GM04504 (cell line): ENCODE measurements at places on chromosomes 3 and 15.

GRCh38 chr3:159273608-159274007 lies 471.8 kb downstream of the MFSD1 start:
- DNase-seq, result peak; percentile 24

GRCh38 chr3:154029926-154030325 lies 91.3 kb upstream of the ARHGEF26 start:
- no peak for DNase-seq

GRCh38 chr3:188646592-188646991 lies 492.6 kb downstream of the LPP start:
- DNase-seq, result no peak

- no peak for DNase-seq
Observed at GRCh38 chr15:66898656-66899386, 166.6 kb upstream of the SMAD3 start.

- no peak for DNase-seq
Observed at GRCh38 chr3:129648391-129648790, 41.9 kb upstream of the PLXND1 start.

- no peak for DNase-seq
Observed at GRCh38 chr3:87009271-87009670, 18.3 kb upstream of the VGLL3 start.

DNA sequence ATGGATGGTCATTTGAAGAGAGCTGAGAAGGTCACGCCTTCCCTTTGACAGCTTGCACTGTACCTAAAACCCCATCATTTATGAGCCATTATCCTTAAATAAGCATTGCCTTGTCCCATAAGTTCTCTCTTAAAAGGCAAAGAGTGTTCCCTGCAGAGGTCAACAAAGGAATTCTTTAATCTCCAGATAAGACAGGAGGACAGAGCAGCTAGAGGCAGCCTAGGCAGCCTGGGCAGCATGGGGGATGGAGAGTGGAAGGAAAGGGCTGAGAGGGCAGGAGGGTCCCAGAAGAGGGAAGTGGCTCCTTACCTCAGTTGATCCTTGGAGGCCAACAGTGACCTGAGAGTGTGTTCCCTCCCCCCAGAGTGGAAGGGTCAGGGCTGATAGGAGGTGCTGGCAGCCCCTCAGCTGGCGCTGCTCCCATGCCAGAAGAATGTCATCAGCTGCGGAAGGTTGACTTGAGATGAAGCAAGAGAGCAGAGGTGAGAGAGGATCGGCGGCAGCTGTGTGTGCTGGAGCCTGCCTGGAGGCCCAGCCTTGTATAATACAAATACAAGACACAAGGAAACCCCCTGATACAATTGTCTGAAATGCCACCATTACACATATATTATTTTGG lies 12.8 kb downstream of the KBTBD13 start:
- DNase-seq, result no peak

DNA sequence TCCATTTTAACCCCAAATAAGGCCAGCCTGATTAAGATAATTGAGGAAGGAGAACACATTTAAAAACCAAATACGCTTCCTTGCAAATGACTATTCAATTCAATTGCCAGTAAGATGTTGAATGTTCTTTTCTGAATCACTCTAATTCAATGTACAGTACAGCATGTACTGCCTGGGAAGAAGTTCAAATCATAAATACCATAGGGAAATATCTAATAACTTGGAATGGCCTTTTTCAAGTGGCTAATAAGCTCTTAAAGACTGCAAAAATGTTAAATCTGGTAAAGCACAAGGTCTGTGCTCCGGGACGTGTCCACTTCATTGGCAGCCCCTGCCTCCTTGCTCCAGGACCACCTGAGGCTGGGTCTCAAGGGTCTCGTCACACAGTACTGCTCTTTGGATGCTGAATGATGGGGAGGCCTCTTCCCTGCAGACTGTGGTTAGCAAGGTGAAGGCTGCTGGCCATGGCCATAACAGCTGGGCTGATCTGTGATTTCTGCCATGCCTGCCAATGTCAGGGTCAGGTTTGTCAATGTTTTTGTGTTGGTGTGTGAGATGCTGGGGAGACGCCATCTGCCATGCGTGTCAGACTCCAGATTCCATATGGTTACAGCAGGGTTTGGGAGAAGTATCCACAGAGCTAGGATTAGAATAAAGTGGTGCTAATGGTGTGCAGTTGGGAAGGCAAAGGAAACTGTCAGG lies 300.5 kb downstream of the ADAMTS17 start:
- no peak for DNase-seq

DNA sequence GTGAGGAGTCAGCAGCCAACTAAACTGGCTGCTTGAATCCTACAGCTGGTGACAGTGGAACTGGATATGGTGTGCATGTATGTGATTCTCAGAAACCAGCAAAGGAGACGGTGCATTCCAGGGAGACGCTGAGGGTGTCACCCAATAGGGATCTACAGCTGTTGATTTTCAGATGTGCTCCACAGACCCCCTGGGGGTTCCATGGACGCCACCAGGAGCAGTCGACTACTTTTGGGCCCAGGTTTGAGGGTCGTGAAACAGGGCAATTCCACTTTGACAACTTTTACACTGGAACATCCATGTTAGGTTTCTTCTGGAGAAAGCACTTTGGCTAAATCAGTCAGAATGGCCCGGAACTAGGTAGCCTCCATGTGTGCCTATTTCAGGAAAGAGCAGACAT lies 71.5 kb upstream of the MEX3B start:
- no peak for DNase-seq

DNA sequence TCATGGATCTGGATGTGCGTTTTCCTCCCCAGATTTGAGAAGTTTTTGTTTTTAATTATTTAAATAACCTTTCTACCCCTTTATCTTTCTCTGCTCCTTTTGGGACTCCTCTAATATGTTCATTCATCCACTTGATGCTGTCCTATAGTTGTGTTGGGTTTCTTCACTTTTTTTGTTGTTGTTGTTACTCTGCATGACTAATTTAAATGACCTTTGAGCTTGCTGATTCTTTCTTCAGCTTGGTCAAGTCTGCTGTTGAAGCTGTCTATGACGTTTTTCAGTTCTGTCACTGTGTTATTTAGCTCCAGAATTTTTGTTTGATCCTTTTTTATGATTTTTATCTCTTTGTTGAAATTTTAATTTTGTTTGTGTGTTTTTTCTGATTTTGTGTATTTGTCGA lies 463.6 kb upstream of the ALCAM start:
- DNase-seq, result no peak

- no peak for DNase-seq
Observed at GRCh38 chr3:43097400-43098080, 8.3 kb downstream of the POMGNT2 start.

GRCh38 chr15:58738046-58738707 lies 11.3 kb downstream of the ADAM10 start:
- no peak for DNase-seq

- DNase-seq, result peak; percentile 22
Observed at GRCh38 chr3:56624725-56625124, 58.3 kb downstream of the TASOR start.

- no peak for DNase-seq
Observed at GRCh38 chr3:52298149-52299098, 10.8 kb downstream of the GLYCTK start.

- no peak for DNase-seq
Observed at GRCh38 chr15:75775296-75776064, 62.8 kb upstream of the CSPG4 start.

DNA sequence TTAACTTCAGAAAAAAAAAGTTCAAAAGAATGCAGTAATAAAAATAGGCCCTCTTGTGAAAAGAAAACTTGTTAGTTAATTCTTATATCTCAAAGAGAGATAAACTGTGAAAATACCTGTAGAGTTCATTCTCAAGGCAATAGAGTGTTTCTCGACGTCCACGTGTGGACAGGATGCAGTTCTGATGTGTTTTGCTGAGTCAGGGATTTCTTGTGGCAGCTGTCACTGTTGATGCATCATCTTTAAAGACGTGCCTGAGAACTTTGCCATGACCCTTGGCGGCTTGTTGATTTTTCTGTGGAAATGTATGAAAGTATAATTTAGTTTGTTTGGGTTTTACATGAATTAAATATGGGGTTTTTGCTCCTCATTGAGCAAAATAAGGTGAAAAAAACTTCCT lies 702.2 kb downstream of the NLGN1 start:
- no peak for DNase-seq

DNA sequence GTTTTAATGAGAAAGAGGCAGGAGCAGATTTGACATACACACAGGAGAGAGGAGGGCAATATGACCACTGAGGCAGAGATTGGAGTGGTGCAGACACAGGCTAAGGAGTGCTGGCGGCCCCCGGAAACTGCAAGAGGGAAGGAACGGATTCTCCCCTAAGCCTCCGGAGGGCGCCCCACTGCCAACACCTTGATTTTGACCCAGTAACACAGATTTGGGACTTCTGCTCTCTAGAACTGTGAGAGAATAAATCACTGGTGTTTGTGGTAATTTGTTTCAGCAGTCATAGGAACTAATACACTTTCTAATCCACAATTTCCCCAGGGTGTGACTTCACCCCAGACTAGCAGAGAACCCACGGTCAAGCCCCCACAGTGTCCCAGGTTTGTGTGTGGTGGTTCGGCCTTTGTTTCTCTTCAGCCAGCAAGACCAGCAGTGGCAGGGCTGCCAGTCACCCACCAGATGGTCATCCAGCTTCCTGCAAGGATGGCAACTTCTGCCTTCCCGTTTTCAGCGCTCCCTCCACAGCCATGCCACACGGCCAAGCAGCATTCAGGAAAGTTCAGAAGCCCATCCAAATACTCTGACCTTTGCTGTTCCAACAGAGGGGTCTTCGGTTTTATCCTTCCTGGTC lies 23.6 kb upstream of the TSPAN3 start:
- DNase-seq, result no peak

- DNase-seq, result no peak
Observed at GRCh38 chr3:46504789-46505188, 7.0 kb downstream of the RTP3 start.

DNA sequence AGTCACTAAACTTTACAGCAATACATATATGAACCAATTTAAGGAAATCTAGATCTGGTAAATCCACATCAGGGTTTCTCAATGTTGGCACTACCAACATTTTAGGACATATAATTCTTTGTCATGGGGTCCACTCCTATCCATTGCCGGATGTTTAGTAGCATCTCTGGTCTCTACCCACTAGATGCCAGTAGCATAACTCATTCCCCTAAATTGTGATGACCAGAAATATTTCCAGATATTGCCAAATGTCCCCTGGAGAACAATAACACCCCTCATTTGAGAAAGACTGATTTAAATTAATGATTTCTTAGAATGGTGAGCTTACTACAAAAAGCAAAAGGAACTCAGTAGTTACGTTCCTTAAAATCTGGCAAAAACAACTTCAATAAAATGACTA lies 23.1 kb upstream of the ANKRD28 start:
- DNase-seq, result no peak

- no peak for DNase-seq
Observed at GRCh38 chr3:41519746-41520145, 320.4 kb downstream of the CTNNB1 start.

DNA sequence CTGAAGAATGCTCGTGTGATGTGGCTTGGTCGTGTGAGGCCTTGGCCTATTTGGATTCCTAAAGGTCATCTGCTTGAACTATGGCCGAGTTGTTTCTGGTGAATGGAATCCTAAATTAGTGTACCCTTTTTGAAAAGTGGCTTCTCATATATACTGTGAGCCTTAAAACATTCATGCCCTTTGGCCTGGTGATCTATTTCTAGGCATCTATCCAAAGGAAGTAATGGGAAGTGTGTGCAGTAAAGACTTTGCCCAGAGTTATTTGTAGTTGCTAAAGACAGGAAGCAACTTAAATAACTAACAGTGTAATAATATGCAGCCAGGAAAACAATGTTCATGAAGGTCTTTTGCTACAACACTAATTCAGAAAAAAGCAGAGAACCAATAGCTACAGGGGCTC lies 3.0 kb downstream of the DGKG start:
- no peak for DNase-seq

DNA sequence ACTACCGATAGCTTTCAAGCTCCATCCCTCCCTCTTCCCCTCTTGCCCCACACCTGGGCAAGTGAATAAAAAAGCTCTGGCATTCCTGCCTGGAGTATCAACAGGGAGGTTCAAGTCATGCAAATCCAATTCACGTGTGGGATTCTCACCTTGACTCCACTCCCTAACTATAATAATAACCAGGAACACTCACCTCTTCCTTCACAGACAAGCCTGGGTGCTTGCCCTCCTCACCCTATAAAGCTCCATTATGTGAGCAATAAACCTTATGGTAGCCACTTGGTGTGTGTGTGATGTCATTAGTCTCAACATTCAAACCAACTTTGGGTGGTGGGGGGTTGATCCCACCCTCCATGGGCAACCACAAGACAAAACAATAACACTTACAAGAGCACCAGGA lies 16.6 kb downstream of the CHDH start:
- no peak for DNase-seq

GRCh38 chr3:49006408-49007067 lies 653 bp upstream of the WDR6 start:
- no peak for DNase-seq

DNA sequence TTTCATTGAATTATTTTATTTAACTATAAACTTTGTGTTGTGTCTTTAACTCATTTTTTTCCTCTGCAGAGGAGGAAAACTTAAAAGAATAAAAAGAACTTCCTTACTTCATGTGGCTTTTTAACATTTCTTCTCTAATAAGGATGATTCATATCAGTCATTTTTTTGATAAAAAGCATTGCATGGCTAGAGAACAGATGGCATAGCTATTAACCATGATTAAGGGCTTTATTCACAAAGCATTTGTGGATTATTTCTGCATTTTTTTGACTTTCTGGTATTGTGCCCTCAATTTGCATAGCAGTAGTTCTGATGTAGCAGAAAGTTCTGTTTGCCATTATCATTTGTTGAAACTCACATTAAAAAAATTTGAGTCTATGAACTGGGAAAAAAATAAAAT lies 540.8 kb downstream of the SI start:
- no peak for DNase-seq

- peak; percentile 91 for DNase-seq
Observed at GRCh38 chr3:158768881-158769543, 32.8 kb upstream of the MFSD1 start.

DNA sequence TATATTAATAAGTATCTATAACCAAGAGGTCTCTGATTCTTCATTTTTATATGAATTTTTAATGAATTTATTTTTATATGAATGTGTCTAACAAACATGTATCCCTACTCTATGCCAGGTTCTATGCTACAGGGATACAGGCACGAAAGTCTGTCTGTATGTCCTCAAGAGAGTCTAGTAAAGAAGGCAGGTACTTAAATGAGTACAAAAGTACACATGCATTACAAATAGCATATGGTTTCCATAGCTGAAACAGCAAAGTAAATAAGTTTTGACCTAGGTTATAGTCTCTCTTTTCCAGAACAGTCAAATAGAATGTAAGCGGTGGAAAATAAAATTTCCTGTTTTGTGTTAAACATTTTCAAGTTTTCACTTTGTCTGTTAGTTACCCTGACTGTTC lies 13.3 kb upstream of the ABHD10 start:
- no peak for DNase-seq

- DNase-seq, result no peak
Observed at GRCh38 chr3:16849229-16849628, 35.5 kb upstream of the PLCL2 start.
